Cortex of kidney (tissue), 1 donor: ENCODE measurements at places on chromosomes 7 and 10.

- no peak for DNase-seq
These were observed 562.6 kb upstream of the GALNT17 start for GRCh38 chr7:70569335-70569819.

GRCh38 chr7:6675807-6676405 lies 30.8 kb downstream of the ZNF12 start:
- DNase-seq = no peak

DNA sequence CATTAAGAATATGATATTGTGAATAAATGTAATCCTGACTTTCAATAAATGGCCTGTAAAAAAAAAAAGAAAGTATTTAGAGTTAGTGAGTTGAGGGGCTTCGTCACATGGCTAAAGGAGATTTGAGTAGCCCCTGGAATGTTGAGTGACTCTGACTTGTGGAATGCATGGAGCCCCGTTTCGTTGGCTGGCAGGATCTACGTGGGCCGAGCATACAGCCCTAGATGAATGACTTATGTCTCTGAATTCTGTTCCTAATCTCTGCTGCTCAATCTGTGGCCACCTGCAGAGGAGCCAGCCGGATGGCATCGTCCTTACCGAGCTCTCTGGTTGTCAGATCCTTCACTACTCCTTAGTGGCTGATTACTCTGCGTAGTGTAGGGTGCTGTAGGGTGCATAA lies 155.7 kb downstream of the MGMT start:
- DNase-seq = no peak

DNA sequence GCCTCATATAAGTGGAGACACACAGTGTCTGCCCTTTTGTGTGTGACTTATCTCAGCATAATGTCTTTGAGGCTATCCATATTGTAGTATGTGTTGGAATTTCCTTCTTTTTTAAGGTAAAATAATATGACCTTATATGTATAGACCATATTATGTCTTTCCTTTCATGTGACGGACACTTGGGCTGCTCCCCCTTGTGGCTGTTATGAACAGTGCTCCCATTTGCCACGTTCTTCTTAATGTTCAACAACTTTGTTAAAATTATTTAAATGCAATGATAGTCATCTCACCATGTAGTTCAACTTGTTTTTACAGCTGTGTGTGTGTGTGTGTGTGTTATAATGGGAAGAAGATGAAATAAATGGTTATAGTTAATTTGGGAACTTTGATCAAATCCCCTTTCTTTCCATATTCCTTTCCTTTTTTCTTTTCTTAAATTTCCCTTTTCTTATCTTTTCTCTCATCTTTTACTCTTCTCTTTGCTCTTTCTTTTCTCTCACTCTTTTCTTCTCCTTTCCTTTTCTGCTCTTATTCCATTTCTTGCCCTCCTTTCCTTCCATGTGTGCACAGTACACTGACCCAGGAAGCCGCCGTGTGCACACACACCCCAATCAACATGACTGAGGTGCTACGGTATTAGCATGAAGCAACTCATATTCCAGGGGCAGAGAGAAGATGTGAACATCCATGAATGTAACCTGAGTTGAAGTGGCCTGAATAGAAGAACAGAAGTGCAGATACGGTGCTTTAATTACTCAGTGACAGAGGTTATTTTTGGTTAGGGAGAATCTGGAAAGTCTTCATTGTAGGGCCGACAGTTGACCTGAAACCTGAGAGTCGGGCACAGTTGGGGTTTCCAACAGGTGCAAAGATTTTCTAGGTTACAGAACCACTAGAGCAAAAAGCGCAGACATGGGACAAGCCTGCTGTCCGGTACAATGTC lies 596.6 kb downstream of the SDK1 start:
- no peak for DNase-seq

GRCh38 chr7:116446212-116446855 lies 53.2 kb upstream of the CAV2 start:
- no peak for DNase-seq
